Iris pigment epithelial cell (primary cell): ENCODE measurements at places on chromosomes 12 and 14.

GRCh38 chr14:57382283-57382682 is 8.1 kb upstream of the NAA30 start:
- peak; percentile 93 for DNase-seq

DNA sequence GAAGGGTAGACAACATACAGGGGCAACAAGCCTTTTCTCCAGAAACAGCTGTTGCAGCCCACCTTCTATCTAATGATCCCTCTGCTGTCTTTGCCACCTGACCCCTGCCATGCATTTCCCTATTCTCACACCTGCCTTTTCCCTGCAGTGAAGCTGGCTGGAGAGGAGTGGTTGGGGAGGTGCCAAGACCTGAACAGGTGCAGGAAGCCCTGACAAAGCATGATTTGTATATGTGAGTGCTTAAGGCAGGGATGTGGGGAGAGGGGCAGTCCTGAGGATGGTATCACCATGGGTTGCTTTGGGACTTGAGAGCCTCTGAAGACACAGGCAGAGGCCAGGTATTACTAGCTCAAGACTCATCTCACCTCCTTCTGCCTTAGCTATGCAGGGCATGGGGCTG is 2.9 kb upstream of the PFDN5 start:
- no peak for DNase-seq

DNA sequence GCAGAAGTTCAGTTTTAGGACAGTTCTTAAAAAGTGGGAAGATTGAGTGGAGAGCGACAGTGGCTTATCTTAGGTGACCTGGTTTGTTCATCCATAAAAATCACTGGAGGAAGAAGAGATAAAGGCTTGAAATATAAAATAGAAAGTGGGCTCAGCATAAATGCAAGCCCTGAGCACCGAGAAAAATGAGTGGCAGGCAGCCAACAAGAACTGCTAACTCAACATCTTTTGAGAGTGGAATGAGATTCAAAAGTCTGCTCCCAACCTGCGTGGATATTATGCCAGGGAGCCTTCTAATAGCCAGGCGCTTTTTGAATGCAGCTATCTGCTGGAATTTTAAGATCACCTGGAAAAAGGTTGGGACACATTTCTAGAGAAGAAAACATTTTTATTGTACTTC is 666.5 kb downstream of the FLRT2 start:
- DNase-seq = no peak

GRCh38 chr12:94230357-94230905 is 82.1 kb downstream of the PLXNC1 start:
- DNase-seq = peak; percentile 25

- peak; percentile 90 for DNase-seq
Measured at GRCh38 chr14:67622675-67623074, 3.0 kb downstream of the ARG2 start.

DNA sequence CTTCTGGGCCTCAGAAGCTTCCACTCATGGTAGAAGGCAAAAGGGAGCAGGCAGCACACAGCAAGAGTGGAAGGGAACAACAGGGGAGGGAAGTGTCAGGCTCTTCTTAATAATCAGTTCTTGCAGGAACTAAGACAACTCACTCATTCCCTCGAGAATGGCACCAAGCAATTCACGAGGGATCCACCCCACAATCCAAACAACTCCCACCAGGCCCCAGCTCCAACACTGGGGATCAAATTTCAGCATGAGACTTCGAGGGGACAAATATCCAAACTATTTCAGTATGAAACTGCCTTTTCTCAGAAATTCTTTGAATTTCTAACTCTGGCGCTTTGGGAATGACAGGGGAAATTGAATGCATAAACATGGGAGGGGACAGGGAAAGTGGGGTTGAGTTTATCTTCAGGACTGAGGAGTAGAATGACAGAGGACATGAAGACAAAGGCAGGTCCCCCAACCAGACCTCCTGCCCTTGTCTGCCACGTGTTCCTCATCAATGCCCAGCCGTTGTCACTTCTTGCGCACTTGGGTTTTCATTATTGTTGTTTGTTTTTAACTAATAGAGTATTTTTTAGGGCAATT is 24.6 kb upstream of the APOF start:
- DNase-seq = peak; percentile 49

- no peak for DNase-seq
Measured at GRCh38 chr12:23236811-23237210, 611.8 kb downstream of the ETNK1 start.

DNA sequence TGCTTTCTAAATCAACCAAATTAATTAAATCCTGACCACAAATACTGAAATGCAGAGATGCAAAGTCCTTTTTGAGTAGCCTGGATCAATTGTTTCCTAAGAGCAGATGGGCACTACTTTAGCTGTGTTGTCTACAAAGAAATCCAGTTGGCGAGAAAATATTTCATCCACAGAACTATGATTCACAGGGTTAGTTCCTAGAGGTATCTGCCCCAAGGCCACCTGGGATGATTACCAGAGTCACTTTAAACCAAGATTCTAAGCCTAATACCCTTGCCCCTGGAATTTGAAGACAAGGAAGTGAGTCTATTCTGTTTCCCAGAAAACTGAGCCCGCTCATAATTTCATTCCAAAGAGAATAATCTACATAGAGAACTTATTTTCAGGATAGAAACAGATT is 198.4 kb downstream of the PPM1H start:
- no peak for DNase-seq

DNA sequence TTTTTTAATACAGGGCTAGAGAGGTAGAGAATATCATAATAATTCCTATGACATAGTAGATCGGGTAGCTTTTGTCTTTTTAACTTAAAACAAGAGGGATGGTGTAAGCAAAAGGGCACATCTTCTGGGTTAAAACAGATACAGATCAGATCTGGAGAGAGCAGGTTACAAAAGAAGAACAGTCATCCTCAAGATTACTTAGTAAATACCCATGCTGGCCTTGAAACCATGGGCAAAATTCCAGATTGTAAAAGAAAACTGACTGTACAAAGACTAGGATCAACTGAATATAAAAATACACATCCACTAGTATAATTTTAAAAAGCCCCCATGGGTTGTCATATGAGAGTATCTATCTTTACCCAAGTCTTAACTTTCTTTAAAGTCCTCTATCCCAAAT is 76.7 kb downstream of the MED13L start:
- peak; percentile 83 for DNase-seq

GRCh38 chr12:109113661-109114321 is 2.6 kb upstream of the ACACB start:
- no peak for DNase-seq

DNA sequence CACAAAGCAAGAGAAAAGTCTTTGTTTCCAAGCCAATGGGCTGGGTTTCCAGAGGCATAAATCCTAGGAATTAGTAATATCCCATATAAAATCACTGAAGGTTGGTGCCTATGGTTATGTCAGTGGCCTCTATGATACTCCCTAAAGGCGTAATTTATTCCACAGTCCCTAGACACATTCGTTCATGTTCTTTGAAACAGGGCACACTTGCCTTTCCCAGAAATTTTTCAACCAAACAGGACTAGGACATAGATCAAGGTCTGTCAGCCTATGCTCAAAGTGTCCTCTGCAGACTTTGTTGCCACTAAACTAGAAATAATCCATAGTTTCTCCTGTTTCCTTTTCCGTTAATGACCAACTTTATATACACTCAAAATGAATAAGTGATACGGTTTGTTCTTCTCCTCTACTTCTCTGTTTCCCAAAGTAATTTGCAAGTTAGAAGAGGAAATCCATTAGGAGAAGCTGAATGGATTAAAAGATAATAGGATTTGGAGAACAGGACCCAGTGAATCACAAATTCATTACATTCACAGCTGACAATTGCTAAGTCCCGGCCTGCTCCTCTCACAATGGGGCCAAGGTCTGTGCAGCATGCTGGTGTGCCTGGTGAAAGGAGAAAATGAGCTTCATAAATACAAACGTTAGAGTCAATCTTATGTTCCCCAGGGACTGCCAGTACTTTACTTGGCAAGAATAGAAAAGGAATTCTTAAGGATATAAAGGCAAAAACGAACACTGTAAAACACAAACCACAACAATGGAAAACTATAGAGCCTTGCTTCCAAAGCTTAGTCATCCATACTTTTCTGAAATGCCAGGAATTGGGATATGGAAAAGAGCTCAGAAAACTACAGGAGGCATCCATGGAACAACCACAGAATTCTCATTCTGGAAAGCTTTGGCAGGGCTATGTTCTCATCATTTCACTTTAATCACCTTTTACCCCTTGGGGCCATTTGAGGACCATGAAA is 966.2 kb downstream of the NRXN3 start:
- DNase-seq = no peak

- DNase-seq = peak; percentile 38
Measured at GRCh38 chr14:66662374-66662773, 154.4 kb downstream of the GPHN start.

DNA sequence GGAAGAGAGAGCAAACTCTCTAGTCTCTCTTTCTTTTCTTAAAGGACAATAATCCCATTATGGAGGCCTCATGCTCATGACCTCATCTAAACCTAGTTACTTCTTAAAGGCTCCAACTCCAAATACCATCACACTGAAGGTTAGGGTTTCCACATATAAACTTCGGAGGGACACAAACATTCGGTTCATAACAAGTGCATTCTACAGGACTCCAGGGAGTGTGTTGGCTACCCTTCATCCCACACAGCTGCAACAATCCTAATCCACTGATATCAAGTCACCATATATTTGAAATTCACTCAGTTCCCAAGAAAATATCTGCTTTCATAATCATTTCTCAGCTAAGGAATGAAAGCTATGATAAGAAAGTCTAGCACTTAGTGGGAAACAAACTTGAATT is 265.9 kb upstream of the PLEKHG7 start:
- DNase-seq = no peak

- no peak for DNase-seq
Measured at GRCh38 chr12:124361074-124361970, 66.4 kb downstream of the RFLNA start.

- DNase-seq = no peak
Measured at GRCh38 chr12:11824736-11825135, 175.3 kb downstream of the ETV6 start.

GRCh38 chr14:89406941-89407340 is 10.1 kb downstream of the FOXN3 start:
- DNase-seq = no peak

GRCh38 chr12:13425766-13426165 is 229.2 kb downstream of the EMP1 start:
- DNase-seq = peak; percentile 62

DNA sequence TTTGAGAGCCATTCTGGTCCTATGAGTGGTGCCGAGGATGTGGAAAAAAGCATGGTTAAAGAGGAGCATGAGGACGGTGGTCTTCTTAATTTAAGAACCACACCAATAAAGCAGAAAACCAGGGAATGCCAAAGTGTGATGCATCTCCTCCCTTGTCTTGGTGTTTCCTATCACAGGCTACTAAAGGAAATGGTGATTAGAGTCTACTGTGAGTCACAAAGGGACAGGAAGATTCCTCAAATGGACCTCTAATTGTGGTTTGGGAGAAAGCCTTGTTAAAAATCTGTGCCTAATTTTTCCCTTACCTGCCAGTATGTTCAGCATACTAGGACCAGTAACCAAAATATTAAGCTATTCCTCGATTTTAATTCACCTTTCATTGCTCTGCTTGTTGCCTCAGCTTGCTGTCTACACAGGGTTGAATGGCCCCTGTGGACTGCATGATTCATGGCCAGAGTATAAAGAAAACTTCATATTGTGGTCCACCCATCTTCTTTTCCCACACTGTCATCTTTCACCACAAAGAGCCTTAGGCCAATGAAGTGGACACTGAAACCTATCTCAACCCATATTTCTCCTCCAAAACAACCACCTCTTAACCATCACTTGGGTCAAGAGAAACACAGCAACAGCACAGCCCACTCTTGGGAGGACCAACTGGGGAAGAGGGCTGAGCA is 38.8 kb downstream of the DIO2 start:
- no peak for DNase-seq

DNA sequence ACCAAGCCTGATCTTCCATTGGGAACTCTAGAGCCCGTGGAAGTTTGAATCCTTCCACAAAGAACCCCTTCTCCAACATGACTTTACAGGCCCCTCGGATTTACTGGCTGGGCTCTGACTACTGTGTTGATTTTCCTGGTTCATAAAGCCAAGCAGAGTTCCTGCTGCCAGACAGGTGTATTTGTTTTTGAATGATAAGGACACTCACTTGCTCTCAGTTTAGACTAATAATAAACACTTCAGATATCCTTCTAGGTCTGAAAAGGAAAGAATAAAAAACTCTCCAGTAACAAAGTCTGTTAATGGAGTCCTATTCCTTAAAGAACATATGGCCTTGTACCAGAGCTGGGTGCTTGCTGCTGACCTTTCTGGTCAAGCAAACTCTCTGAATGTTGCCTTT is 31.0 kb downstream of the SIX1 start:
- DNase-seq = no peak

GRCh38 chr12:66050610-66051009 is 79.9 kb downstream of the LLPH start:
- DNase-seq = no peak

DNA sequence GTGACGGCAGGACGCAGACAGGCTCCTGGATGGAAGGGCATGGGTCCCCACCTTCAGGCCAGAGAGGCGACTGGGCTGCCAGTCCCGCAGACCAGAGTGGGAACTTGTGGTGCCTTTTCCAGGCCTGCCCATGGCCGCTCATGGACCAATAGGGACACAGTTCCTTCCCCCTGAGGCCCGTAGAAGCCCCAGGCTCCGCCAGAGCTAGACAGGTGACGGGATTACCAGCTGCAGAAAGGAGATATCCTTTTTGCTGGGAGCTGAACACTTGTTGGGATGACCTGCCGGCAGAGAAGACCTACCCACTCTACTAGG is 73.6 kb upstream of the RASSF8 start:
- DNase-seq = no peak

- DNase-seq = no peak
Measured at GRCh38 chr12:1796515-1797010, 23.8 kb upstream of the LRTM2 start.

DNA sequence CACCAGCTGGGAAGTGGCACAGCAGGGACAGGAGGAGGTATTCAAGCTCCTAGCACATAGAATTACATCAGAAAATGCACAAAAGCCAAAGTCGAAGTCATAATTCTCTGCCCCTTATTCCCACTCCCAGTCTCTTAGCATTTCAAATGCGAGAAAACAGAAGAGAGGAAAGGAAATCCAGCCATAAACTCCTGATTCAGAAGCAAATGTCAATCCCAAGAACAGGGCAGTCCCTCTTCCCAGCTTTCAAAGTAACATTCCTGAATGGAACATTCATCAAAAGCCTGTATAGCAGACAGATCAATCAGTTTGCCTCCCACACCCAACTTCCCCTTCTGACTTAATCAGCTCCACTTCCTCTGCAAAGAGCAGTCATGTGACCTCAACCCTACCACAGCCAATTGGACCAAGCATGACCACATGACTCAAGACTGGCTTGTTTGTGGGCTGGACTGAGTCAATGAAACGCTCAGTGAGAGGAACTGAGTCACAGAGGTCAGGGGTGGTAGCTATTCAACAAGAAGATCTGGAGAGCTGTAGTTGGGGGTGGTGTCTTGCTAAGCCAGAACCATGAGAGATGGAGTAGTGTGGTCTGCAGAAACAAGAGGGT is 41.4 kb upstream of the TUNAR start:
- no peak for DNase-seq

- DNase-seq = no peak
Measured at GRCh38 chr12:109868182-109869051, 11.9 kb downstream of the GLTP start.

GRCh38 chr12:65355461-65355860 is 77.0 kb downstream of the MSRB3 start:
- peak; percentile 51 for DNase-seq

- no peak for DNase-seq
Measured at GRCh38 chr14:40371011-40371410, 938.8 kb upstream of the FBXO33 start.

- no peak for DNase-seq
Measured at GRCh38 chr12:8689681-8690080, 8.1 kb upstream of the RIMKLB start.

GRCh38 chr12:47848853-47849252 is 29.1 kb upstream of the HDAC7 start:
- no peak for DNase-seq

GRCh38 chr12:93191423-93191822 is 186.3 kb upstream of the NUDT4 start:
- DNase-seq = no peak
